ENCODE measurements at places on chromosomes 7 and 10. TPM values are rescaled to one million over a fixed set of nuclear protein-coding genes. Genes with fewer than 3 reads are reported as not detected.
A peak's percentile ranks its signal among the peaks of the same experiment; 100 is the strongest.

GRCh38 chr7:24963218-24963617, 16.8 kb downstream of the OSBPL3 start:
- no peak overlapping the region for H3K4me3 ChIP-seq
- DNase-seq: peak; percentile 82
- H3K27me3 ChIP-seq: no peaks in the 10 kb centered on the region
- H3K27ac ChIP-seq: no peak overlapping the region
- no peaks in the 10 kb centered on the region for H3K36me3 ChIP-seq
- peaks cover 10% of the 10 kb centered on the region for H3K4me1 ChIP-seq

- DNase-seq: no peak
- H3K4me1 ChIP-seq: no peaks in the 10 kb centered on the region
- H3K27me3 ChIP-seq: no peaks in the 10 kb centered on the region
Observed at GRCh38 chr7:157271991-157272324, 64.8 kb upstream of the DNAJB6 start.

DNA sequence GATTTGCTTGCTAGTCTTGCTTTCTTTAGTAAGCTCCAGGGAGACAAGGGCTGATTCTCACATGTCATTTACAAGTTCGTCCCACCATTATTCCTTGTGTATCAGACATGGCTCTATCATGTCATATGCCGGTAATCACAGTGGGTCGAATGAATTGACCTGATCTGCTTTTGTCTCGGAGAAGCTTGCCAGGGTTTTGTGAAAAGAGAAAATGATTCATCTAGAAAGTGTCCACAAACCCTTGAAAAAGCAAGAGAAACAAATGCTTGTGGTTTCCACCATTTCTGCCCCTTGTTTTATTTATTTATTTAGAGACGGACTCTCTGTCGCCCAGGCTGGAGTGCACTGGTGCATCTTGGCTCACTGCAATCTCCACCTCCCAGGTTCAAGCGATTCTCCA, 278.5 kb downstream of the TCF7L2 start:
- no peak for DNase-seq
- H3K4me3 ChIP-seq: no peak overlapping the region
- H3K36me3 ChIP-seq: no peaks in the 10 kb centered on the region
- no peaks in the 10 kb centered on the region for H3K4me1 ChIP-seq
- H3K27ac ChIP-seq: no peak overlapping the region
- no peaks in the 10 kb centered on the region for H3K27me3 ChIP-seq

GRCh38 chr10:123153486-123154091, 613 bp upstream of the BUB3 start:
- peaks cover 24% of the 10 kb centered on the region for H3K27me3 ChIP-seq
- H3K4me1 ChIP-seq: peaks cover 23% of the 10 kb centered on the region
- no peaks in the 10 kb centered on the region for H3K36me3 ChIP-seq
- DNase-seq: no peak
- H3K4me3 ChIP-seq: no peak overlapping the region
- H3K27ac ChIP-seq: no peak overlapping the region

- no peak overlapping the region for H3K4me3 ChIP-seq
- peak; percentile 81 for DNase-seq
- H3K27ac ChIP-seq: no peak overlapping the region
Observed at GRCh38 chr7:1024331-1024841, 20.0 kb upstream of the GPR146 start.

DNA sequence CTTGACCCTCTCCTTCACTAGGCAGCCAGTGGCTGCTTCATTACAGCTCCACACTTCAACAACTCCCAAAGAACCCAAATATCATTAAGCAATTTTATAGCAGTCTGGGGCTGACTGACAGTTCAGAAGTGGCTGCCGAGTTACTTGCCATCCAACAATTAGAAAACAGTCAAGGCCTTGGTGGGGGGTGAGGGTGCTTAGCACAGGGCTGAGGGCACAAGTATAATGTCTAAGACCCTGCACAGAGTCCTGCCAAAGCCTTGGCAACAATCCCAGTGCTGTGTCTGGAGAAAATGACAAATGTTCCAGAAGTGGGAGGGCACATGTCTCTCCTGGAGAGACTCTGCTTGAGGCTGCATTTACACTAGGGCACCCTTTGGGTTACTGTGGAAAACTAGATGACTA, 71.1 kb downstream of the CXCL12 start:
- H3K4me3 ChIP-seq: no peak overlapping the region
- no peaks in the 10 kb centered on the region for H3K27me3 ChIP-seq
- no peak for DNase-seq
- no peaks in the 10 kb centered on the region for H3K4me1 ChIP-seq
- no peak overlapping the region for H3K27ac ChIP-seq

- H3K4me1 ChIP-seq: peaks cover 25% of the 10 kb centered on the region
- H3K27me3 ChIP-seq: no peaks in the 10 kb centered on the region
- DNase-seq: no peak
- peaks cover 8% of the 10 kb centered on the region for H3K36me3 ChIP-seq
- H3K27ac ChIP-seq: peak overlapping the region; percentile 97
Observed at GRCh38 chr7:150407588-150408392, 28.7 kb downstream of the ZNF775 start.

DNA sequence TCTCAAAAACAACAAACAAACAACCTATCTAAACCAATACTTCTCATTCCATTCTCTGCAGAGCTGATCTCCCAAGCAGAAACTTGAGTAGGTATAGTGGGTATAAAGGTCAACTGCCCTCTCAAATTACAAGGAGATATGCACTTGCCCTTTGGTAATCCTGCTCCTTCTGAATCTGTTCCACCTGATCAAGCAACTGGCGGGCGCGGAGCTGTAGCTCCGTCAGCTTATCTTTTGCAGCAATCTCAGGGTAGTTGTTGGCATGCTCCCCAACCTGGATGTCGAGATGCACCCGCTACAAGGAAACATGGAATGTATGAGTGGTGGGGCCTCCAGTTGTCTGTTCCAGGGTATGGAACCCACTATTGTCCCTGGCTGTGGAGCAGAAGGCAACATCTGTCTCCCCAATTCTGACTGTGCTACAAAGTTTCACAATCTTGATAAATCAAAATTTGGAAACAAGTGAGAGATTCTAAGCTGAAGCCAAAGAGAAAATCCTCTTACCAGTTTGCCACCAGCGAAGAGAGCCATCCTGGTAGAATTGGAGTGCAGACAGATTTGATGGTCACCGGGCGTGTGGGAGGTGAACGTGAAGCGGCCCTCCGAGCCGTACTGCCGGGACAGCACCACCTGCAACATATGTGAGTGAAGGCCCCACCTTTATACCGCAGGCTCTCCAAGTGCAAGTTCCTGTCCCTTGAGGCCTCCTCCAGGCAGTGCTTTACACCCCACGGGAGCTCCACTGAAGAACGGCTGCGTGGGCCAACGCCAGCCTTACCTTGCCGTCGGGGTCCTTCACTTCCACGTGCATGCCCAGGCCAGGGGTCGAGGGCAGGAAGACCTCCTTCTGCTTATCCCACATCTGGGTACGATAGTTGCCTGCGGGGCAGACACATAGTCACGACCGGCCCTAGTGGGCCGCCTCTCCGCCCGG, 819 bp downstream of the TMED4 start:
- no peaks in the 10 kb centered on the region for H3K27me3 ChIP-seq
- H3K4me1 ChIP-seq: peaks cover 11% of the 10 kb centered on the region
- H3K36me3 ChIP-seq: no peaks in the 10 kb centered on the region
- H3K4me3 ChIP-seq: peak overlapping the region; percentile 67
- DNase-seq: peak; percentile 44

- H3K4me1 ChIP-seq: no peaks in the 10 kb centered on the region
- no peak overlapping the region for H3K4me3 ChIP-seq
- DNase-seq: no peak
- H3K27ac ChIP-seq: no peak overlapping the region
Observed at GRCh38 chr10:49837051-49837478, 74.9 kb upstream of the OGDHL start.

DNA sequence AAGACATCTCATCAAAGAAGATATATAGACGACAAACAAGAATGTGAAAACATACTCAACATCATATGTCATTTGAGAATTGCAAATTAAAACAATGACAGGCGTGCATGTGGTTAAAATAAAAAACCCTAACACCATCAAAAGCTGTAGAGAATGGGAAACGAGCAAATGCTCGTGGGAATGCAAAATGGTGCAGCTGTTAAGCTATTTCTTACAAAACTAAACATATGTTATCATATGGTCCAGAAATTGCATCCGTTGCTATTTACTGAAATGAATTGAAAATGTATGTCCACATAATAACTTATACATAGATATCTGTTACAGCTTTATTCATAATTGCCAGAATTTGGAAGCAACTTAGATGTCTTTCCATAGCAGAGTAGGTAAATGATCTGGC, 574.4 kb downstream of the TNS3 start:
- no peak for DNase-seq
- H3K4me3 ChIP-seq: no peak overlapping the region
- H3K4me1 ChIP-seq: no peaks in the 10 kb centered on the region
- no peaks in the 10 kb centered on the region for H3K36me3 ChIP-seq
- H3K27ac ChIP-seq: no peak overlapping the region

DNA sequence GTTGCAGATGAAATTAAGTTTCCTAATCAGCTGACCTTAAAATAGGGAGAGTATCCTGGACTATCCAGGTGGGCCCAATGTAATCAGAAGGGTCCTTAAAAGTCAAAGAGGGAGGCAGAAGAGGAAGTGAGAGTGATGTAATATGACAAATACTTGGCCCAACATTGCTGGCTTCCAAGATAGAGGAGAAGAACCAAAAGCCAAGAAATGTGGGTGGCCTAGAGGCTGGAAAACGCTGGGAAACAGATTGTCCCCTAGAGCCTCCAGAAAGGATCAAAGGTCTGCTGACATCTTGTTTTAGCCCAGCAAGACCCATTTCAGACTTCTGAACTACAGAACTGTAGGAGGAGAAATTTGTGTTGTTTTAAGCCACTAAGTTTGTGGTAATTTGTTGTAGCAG, 79.7 kb upstream of the NOBOX start:
- H3K27me3 ChIP-seq: no peaks in the 10 kb centered on the region
- H3K4me1 ChIP-seq: no peaks in the 10 kb centered on the region
- no peak for DNase-seq
- H3K27ac ChIP-seq: no peak overlapping the region
- H3K36me3 ChIP-seq: no peaks in the 10 kb centered on the region
- H3K4me3 ChIP-seq: no peak overlapping the region

DNA sequence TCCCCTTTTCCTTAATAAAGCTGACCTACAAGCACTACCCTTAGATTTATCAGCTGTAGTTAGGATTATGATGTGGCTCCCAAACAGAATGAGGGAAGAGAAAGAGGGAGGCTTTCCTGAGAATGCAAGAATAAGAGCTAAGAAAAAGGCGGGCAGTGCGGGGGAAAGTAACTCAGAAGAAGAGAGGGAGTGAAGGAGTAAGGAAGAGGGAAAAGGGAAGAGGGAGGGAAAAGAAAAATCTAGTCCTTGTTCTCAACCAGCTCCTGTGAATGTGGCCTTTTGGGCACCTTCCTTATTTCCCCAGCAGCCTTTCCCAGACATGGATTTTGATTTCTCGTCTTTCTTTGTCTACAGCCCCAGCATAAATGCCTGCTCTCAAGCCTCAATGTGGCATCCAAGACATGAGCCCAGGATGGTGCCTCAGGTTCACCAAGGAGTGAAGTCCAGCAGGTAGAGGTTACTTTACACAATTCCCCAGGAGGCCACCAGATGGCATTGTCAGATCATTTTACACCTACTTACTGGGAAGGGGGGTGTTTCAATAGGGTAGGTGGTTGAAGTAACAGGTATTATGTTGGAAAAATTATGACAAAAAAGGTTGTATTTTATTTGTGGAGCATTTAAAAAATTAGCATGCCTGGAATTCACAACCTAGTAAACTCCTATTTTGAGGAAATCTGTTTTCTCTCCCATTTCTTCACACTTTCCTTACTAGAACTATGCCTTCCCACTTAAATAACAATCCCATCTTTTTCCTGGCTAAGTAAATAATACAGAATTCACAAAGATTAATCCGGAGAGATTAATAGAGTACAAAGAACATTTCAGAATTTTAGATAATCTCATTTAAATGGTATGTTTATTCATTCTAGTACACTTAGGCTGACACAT, 106.5 kb downstream of the HTR7 start:
- no peak overlapping the region for H3K4me3 ChIP-seq
- no peaks in the 10 kb centered on the region for H3K27me3 ChIP-seq
- no peak overlapping the region for H3K27ac ChIP-seq
- H3K36me3 ChIP-seq: no peaks in the 10 kb centered on the region
- no peak for DNase-seq

- DNase-seq: no peak
- H3K27ac ChIP-seq: peak overlapping the region; percentile 18
- H3K36me3 ChIP-seq: no peaks in the 10 kb centered on the region
- peak overlapping the region; percentile 30 for H3K4me3 ChIP-seq
- H3K27me3 ChIP-seq: no peaks in the 10 kb centered on the region
- H3K4me1 ChIP-seq: peaks cover 15% of the 10 kb centered on the region
Observed at GRCh38 chr7:29090836-29091601, 55.3 kb downstream of the CPVL start.

DNA sequence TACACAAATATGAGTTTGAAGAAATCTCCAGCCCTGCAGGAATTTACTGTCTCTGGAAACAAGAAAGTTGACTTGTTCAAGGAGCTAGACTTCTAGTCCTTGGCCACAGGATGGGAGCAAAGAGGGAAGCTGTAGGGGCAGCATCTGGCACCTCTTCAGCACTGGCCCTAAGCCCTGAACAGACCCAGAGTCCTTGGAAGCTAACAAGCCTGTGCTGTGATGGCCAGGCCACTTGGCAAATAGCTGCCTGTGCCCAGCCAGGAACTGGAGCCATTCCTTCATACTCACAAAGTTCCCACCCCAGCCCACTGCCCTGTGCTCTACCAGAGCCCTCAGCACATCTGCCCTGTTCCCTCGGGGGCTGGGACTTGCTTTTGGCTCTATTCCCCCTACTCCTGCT, 9.4 kb upstream of the COL13A1 start:
- no peak overlapping the region for H3K4me3 ChIP-seq
- no peak for DNase-seq
- H3K4me1 ChIP-seq: no peaks in the 10 kb centered on the region
- H3K27ac ChIP-seq: no peak overlapping the region
- H3K27me3 ChIP-seq: no peaks in the 10 kb centered on the region

DNA sequence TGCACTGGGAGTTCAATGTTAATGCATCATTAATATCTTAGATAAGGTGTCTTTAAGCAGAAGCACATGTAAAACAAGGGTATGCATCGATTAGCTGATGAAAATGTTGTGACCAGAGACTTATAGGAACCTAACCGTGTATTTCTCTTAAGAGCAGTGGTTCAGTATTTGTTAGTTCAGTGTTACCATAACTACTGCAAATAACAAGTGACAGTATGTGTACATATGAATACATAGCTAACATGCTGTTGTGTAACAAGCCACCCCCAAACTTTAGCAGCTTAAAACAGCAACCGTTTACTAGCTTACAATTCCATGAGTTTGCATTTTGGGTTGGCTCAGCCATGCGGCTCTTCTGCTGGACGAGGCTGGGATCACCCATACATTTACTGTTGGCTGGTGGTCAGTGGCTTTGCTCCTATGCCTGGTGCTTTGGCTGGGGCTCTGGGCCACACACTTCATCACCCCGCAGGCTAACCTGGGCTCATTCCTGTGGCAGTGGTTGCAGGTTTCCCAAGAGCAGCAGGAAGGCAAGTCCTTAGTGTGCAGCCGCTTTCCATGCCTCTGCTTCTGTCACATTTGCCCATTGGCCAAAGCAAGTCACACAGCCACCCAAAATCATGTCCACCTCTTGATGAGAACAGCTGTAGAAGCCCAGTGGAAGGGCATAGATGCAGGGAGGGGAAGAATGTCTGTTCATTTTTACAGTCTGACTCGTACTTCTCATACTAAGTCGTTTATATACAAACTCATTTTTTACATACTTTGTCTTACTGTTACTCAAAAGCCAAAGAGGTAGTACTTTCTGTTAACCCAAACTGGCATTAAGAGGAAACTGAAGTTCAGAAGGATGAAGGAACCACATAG, 103.3 kb upstream of the GATA3 start:
- no peaks in the 10 kb centered on the region for H3K4me1 ChIP-seq
- no peaks in the 10 kb centered on the region for H3K36me3 ChIP-seq
- H3K27ac ChIP-seq: no peak overlapping the region
- no peaks in the 10 kb centered on the region for H3K27me3 ChIP-seq

The C1QL3 gene
- not detected for total RNA-seq

The LAMB4 gene
- 4.3 TPM for total RNA-seq
